ENCODE measurements at places on chromosomes 7 and 10.

DNA sequence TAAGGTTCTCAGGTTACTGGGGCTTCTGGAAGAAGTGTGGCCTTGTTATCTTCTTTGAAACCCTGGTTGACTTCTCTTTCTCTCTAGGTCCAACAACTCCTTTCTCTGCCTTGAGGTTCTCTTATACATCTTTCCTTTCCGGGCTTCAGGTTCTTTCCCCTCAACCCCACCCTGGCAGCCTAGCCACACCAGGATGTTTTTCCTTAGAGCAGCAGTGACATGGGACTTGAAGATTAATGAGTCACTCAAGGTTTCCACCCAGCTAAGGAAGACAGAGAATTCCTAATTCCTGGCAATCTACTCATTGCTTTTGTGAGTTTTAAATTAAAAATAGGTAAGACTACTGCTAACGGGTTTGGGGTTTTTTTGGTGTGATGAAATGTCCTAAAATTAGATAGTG is 121.8 kb upstream of the HPS1 start:
- no peak for DNase-seq

DNA sequence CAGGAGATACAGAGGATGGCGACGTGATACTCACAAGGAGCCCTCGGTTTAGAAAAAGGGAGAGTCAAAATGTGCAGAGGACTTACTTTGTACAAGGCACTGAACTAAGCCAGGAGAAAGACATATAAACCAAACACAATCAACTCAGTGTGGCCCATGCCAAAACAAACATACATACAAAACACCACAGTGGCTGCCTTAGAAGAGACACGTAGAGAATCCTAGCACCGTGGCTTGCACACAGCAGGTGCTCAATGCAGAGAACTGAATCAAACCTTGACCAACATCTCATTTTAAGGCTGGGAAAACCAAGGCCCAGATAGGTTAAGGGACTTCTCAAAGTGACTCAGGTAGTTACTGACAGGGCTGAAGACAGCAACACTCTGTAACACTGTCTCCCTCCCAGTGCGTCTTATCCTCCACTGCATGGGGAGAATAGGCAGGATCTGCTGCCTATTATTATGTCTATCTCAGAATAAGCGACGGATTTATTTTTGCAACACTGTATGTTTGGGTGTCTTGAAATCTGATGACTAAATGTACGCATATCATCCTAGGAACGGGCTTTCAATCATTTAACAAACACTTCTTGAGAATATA is 11.0 kb downstream of the SORBS1 start:
- no peak for DNase-seq

DNA sequence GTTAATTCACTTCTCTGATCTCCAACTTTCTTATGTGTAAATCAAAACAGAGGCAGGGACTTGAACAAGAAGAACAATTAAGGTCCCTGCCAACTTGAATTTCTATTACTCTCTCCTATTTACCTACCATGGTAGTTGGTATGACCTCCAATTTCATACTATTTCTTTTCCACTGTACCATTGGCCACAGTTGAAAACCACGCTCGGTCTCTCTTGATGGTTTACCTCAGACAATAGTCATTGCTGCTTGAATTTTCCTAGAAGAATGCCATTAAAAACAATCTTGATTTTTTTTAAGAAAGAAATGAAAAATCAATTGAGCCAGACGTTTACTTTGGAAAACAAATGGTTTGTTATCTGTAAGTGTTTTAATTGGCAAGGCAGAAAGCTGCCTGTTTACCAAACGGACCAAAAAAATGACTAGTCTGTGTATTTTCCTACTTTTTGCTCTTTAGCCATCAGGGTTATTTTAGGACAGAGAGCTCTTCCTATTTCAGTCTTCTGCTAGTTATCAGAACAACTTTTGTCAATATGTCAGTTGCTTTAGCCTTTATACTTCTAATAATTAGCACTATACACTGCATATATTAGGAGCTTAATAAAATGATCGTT is 157.5 kb upstream of the PLXDC2 start:
- no peak for DNase-seq

DNA sequence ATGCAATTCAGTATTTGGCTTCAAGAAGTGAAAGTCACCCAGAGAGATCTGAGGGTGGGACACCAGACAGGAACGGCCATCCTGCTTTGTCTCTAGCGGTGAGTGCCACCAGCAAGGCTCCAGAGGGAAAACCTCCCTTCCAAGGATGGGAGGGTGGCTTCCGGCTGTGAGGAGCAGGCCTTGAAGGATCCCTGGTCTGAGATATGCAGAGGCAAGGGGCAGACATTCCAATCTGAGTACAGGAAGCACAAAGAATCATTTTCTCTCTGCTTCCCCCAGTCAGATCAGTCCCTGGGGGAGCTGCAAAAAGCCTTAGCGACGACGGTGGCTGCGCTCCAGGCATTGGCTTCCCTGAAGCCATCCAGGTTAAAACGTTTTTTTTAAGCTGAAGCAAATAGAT is 167.4 kb downstream of the TEX36 start:
- DNase-seq: no peak

DNA sequence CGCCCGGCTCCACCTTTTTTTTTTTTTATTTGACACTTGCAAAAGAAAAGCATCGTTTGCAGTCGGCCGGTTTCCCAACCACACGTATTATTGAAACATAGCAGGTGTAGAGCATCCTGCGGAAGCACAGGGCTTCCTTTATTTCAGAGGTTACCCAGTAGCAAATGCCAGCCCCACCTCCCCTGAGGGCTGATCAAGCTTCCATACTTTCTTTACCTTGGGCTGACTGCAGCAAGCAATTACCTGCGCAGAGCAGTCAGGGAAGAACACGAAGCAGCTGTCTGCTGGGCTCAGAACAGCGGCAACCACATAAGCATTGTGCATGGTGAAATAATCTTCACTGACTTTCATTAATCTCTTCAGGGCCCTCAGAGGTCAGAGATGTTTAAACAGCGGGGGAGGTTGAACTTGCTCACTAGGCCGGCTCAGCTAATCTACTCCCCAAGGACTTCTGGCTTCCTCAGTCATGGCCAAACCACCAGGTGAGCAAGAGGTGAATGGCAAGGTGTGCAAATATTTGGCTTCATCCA is 784.7 kb upstream of the AUTS2 start:
- DNase-seq: no peak

- no peak for DNase-seq
Measured at GRCh38 chr10:101631821-101632475, 43.8 kb downstream of the DPCD start.

GRCh38 chr10:35640474-35640873 is 1.6 kb downstream of the FZD8 start:
- DNase-seq: peak; percentile 72

DNA sequence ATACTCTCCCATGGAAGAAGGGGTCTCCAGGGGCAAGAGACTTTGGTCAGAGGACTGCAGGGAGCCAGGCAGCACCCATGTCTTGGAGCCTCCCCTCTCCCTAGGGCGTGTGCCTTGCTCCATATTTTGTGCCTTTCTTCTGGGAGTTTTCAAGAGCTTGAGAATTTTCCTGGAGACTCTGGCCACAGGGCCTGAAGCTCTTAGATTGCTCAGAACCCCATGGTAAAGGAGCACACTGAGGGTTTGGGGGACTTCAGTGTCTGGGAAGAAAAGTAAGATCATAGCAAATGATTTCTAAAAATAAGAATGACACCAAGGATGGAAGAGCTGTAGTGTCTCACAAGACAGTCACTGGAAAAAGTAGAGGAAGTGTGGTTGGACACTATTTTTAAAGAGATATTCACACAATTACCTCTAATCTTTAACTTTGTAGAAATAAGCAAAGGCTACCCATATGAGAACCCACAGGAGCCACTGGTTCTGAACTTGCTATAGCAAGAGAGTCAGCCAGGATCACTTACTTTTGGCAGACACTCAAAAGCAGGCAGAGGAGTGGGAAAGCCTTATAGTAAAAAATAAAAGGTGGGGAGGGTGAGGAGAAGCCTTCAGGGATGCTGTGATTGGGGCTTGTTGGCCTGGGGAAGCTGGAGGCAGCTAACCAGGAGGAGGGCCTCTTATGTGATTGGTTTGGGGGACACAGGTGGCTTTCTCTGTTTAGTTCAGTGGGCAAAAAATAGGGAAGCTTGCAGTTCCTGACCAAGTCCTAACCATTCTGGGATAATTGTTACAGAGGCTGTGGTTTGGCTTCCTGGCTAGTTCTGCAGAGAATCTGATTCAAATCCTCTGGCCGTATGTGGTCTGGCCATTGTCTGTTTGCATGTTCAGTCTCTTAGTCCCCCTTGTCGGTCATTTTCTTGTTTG is 5.1 kb upstream of the CSGALNACT2 start:
- DNase-seq: peak; percentile 40

- DNase-seq: no peak
Measured at GRCh38 chr10:119872610-119872859, at the start of gene MCMBP. TSS of gene MCMBP (minus strand) at chr10:119872843. CDS start at chr10:119872584, 259 bp downstream.

GRCh38 chr10:3173171-3173878 is 743 bp upstream of the PITRM1 start:
- DNase-seq: no peak

DNA sequence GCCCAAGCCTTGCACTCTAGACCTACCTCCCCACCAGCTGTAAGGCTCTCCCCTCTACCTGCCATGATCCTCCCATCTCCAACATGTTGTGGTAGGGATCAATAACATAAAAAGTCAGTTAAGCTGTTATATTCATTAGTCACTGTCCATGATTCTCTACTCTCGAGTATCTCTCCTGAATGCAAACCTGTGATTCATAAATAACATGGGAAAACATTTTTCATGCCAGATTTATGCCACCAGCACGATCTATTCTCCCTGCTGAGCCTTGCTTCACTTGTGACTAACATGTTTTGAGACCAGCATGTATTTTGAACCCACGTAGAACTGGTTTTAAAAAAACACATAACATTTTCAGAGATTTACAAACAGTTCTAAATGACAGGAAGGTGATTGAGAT is 30.3 kb downstream of the TMEM168 start:
- no peak for DNase-seq

Data from KBM-7 (cell line).